ENCODE measurements at places on chromosomes 2 and 18. TPM values are rescaled to one million over a fixed set of nuclear protein-coding genes. Genes with fewer than 3 reads are reported as not detected.

- no peaks in the 10 kb centered on the region for H3K36me3 ChIP-seq
- H3K4me3 ChIP-seq, result no peak overlapping the region
- no peaks in the 10 kb centered on the region for H3K27me3 ChIP-seq
Measured at GRCh38 chr18:59744271-59744721, 47.1 kb upstream of the CCBE1 start.

CHST9 gene
- total RNA-seq, result 1.5 TPM

DNA sequence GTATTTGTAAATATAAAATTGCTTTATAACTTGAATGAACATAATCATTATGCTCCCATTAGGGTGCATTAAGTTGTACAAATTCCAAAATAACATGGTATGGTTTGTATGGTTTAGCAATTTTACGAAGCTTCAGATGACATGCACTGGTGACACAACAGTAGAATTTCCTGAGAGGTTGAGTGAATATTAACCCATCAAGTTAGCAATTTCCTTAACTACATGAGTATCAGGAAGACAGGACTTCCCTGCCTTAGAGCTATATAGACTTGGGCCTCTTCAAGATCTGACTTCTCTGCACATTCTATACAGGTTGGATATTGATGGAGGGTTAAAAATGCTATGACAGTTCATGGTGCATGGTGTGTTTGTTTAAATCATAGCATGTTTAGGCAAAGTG, 60.2 kb downstream of the ZC3H6 start:
- no peak for DNase-seq
- H3K27ac ChIP-seq, result no peak overlapping the region
- H3K36me3 ChIP-seq, result no peaks in the 10 kb centered on the region
- H3K27me3 ChIP-seq, result no peaks in the 10 kb centered on the region
- no peaks in the 10 kb centered on the region for H3K4me1 ChIP-seq

DNA sequence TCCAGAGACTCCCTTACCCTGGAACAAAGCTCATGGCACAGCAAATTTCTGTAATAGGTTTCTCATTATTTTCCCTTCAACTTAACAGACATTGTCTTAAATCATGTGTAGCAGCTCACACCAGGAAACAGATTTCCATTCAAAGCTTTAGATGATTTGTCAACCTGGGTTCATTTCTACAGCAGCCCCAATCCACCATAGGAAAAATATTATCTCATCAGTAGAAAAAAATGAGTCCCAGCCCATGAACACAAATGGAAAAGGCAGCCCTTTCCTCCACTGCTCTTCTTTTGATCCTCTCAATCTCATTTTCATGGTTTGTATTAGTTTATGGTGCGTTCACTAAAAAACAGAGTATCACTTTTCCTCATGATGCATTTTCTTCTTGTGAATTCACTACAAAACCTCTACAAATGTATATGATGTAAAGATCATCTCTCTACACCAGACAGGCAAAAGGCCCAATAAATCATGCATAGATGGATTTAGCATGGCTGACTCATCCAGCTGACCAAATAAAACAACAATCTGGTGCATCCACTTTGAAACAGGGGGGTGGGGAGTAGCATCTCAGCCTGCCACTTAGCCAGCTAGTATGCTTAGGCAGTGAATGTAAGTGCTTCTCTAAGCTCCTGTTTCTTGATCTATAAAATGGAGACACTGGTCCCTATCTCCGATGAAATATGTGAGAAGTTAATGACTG, 78.6 kb downstream of the SATB2 start:
- H3K27me3 ChIP-seq, result no peaks in the 10 kb centered on the region
- no peak for DNase-seq
- no peaks in the 10 kb centered on the region for H3K36me3 ChIP-seq
- no peaks in the 10 kb centered on the region for H3K4me1 ChIP-seq
- H3K4me3 ChIP-seq, result no peak overlapping the region

DNA sequence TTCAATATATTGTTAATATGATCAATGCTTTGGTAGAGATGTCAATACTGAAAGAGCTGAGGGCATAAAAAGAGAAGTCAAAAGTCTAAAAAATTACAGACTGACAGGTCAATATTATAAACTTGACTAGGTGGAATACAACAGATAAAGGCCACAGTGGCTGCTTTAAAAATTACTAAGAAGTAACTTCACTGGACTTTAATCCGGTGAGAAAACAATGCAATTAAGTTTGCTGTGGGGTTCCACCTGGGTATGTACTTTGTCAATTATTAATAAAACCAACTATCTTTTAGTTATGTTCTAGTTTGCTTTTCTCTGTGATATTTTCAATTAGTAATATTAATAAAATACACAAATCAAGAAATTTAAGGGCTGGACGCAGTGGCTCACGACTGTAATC, 44.7 kb downstream of the RAPH1 start:
- no peak overlapping the region for H3K4me3 ChIP-seq
- no peaks in the 10 kb centered on the region for H3K36me3 ChIP-seq
- DNase-seq, result no peak
- no peaks in the 10 kb centered on the region for H3K4me1 ChIP-seq
- no peak overlapping the region for H3K27ac ChIP-seq

RASGRP3 gene
- 3.9 TPM for total RNA-seq

HOXD13 gene
- total RNA-seq, result 18.7 TPM

GRCh38 chr2:240454106-240454901, 18.8 kb downstream of the GPC1 start:
- H3K4me1 ChIP-seq, result peaks cover 30% of the 10 kb centered on the region
- H3K27me3 ChIP-seq, result no peaks in the 10 kb centered on the region
- no peak for DNase-seq

- no peak overlapping the region for H3K27ac ChIP-seq
- peaks cover 45% of the 10 kb centered on the region for H3K4me1 ChIP-seq
- no peak for DNase-seq
- no peaks in the 10 kb centered on the region for H3K27me3 ChIP-seq
- no peaks in the 10 kb centered on the region for H3K36me3 ChIP-seq
Measured at GRCh38 chr2:159052157-159052601, 83.7 kb downstream of the TANC1 start.

MAB21L4 gene
- total RNA-seq, result not detected

CTAGE1 gene
- total RNA-seq, result not detected

CIDEA gene
- total RNA-seq, result not detected

- no peak overlapping the region for H3K27ac ChIP-seq
- no peaks in the 10 kb centered on the region for H3K4me1 ChIP-seq
- H3K4me3 ChIP-seq, result no peak overlapping the region
- H3K36me3 ChIP-seq, result no peaks in the 10 kb centered on the region
Measured at GRCh38 chr2:104818264-104818663, 35.7 kb upstream of the POU3F3 start.

DUSP2 gene
- total RNA-seq, result not detected

DNA sequence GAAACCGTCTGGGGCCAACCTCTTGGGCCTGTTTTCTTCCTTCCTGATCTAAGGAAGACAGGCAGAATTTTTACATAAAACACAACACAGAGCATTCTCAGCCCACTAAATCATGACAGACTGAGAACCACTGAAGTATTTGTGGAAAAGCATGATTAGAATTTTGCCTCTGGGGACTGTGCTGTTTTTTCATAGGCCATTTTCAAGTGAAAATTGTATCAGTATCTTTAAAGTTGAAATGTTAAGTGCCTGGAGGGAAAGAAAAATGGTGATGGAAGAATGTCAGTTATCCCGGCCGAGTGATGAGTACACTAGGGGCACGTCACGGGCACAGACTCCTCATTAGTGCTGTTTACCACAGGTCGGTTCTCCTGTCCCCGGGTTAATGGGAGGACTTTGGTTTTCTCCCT, 36.9 kb downstream of the EHD3 start:
- no peak overlapping the region for H3K27ac ChIP-seq
- H3K4me3 ChIP-seq, result no peak overlapping the region
- H3K27me3 ChIP-seq, result no peaks in the 10 kb centered on the region
- H3K4me1 ChIP-seq, result no peaks in the 10 kb centered on the region

All from sigmoid colon (tissue), 7 donors.